Activated naive CD4-positive, alpha-beta T cell treated with anti-CD3 and anti-CD28 coated beads, Interleukin-2, amount 50 U/mL, for 16 hours (primary cell): ENCODE measurements at places on chromosomes 3 and 15.

GRCh38 chr3:187982142-187982541 lies 171.8 kb upstream of the LPP start:
- DNase-seq, result no peak

- DNase-seq, result no peak
These were observed 89.5 kb downstream of the GADL1 start for GRCh38 chr3:30804984-30805383.

- no peak for DNase-seq
These were observed 56.3 kb downstream of the CORO2B start for GRCh38 chr15:68635141-68635540.

DNA sequence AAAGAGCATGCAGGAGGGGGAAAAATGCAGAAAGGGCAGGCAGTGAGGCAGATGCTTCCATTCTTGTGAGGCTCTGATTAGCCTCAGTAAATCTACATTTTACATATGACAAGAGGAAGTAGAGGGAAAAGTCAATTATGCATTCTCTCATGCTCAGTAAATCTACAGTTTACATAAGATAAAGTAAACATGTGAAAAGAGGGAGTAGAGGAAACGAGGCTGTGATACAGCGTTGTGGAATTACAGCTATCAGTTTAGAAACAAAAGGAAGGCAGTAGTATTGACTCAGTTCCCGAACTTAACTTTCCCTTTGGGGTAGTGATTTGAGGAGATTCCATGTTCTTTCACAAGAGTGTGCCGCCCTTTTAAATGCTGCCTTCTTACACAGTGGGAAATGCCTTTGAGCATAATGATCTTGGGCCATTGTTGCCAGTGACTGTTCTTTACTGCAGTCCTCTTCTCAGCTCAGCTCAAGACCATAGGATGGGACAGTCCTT lies 39.3 kb downstream of the OSTN start:
- DNase-seq, result no peak

DNA sequence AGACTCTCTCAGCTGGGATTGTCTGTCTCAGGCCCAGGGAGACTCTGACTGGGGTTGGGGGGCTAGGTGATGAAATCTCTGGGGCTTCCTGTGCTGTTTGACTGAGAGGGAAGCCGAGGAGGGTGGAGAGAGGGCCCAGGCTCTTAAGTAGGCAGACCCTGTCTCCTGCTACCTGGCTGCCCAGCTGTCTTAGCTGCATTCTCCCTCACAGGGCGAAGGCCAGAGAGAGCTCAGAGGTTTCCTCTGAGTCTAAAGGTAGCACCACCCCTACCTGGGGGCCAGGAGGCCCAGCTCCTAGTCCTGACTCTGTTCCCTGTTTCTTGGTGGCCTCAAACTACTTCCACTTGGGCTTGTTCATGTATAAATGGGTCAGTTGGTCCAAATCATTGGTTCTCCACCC lies 24.4 kb downstream of the SMAD6 start:
- DNase-seq, result no peak

GRCh38 chr3:56365905-56366640 lies 102.2 kb downstream of the ERC2 start:
- DNase-seq, result no peak

DNA sequence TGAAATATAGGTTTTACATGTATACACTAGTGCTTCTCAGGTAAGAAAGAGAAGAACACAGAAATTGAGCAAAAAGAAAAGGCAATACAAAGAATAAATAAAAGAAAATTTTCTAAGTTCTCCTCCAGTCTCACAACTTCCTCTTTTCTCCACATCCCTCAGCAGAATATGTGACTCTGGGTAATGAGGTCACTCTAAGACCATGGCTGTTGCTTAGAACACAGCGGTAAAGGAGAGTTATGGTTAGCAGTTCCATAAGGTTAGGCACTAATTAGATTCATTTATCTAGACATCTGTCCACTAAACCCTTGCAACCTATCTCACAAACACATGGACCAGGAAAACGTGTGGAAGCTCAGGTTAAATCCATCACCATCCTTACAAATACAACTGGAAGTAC lies 47.9 kb downstream of the IGSF11 start:
- DNase-seq, result no peak

DNA sequence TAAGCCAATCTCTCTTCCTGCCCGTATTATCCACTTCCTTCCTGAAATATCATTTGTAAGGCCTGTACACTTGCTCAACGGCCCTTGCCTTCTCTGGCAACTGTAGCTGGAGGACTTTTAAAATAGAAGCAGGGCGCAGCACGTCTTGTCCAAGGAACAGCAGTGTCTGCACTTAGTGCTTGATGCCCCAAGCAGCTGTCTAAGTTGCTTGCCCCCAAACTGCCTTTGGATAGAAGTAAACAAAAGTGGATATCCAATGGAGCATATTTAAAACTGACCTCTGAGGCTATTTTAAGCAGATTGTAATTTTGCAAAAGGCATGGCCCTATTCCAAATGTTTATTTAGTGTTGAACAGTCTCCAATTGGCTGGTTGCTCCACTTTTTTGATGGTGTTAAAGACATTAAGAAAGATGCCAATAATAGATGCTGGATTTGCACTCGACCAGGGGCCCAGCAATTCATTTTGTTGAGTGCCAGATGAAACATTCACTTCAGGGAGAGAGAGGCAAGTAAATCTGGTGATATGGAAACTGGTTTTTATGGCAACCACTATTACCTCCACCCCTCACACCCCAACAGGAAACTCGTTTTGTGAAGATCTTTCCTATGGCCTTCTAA lies 526.8 kb upstream of the TBL1XR1 start:
- DNase-seq, result no peak

DNA sequence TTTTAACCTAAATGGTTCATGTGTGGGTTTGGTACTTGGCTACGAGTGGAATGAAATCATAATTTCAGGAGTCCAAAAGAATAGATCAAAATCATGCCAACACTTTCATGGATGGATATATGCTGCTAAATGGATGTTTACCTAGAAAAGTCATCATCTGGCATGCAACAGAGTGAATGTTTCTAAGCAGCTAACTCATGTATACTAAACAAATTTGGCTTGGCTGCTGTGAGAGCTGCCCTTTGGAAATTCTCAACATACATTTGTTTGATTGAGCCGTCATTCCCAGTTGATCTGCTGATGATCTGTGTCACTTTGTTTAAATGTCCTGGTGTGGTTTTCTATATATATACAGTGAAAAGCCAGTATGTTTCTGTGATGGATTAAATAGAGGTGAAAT lies 263.3 kb downstream of the MECOM start:
- no peak for DNase-seq

GRCh38 chr3:193714523-193715137 lies 121.6 kb downstream of the OPA1 start:
- DNase-seq, result no peak

GRCh38 chr3:95939235-95939809 lies 875.1 kb upstream of the EPHA6 start:
- no peak for DNase-seq

- no peak for DNase-seq
These were observed 124.0 kb upstream of the PLXNA1 start for GRCh38 chr3:126858887-126859286.

DNA sequence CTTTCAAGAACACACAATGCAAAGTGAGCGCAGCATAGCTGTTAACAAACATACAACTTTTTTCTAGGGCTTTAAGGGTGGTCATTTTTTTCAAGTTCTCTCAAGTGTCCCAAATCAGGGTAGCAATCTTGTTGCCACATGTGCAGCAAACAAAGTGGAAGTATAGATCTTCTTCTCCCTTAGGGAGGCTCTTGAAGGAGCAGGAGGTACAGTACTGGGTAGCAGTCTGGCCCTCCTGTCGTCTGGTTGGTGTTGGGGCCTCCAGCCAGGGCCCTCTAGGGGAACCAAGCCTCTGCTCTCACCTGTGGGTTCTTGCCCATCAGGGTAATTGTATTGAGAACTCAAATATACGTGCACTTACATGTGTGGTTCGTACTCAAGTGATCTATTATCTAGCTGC lies 25.8 kb downstream of the MKRN2 start:
- DNase-seq, result no peak

DNA sequence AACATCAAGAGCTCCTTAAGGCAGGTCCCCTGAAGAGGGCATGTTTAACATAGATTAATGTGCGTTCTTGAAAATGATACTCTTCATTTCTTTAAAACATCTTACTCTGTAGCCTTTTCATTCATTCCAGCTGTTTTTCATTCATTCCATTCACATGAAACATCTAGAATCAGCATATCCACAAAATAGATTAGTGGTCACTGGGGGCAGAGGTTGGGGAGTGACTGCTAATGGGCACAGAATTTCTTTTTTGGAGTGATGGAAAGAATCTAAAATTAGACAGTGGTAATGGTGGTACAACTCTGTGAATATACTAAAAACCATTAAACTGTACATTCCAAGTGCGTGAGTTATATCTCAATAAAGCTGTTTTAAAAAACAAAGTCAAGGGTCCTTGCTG lies 15.4 kb upstream of the CXCR6 start:
- no peak for DNase-seq

DNA sequence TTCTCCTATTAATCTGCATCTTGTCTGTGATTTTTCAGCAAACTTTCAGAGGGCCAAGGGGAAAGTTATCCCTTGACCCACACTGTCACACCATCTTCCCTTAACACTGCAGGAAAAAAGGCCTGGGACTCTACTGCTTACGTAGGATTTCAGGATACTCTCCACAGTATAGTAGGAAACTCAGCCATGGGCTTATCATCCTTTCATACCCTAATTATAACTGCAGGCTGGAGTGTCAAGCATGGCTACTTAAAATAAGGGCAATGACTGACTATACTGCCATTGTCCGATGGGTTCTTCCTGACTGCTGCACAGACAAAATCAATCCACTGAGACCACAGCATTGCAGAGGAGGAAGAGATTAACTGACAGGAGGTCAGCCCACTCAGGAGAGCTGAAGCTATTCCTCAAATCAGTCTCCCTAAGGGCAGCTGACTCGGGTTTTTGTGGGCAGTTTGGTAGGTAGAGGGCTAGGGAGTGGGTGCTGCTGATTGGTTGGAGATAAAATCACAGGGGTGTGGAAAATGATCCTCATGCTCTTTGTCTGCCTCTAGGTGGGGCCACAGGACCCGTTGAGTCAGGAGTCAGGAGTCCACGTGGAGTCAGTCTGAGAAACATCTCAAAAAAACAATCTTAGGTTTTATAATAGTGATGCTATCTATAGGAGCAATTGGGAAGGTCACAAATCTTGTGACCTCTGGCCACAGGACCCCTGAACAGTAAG lies 118.2 kb upstream of the STRIT1 start:
- no peak for DNase-seq
